ENCODE measurements at places on chromosomes 2 and 18.

- no peak for DNase-seq
These were observed 90.3 kb downstream of the RTP5 start for GRCh38 chr2:241959751-241960269.

DNA sequence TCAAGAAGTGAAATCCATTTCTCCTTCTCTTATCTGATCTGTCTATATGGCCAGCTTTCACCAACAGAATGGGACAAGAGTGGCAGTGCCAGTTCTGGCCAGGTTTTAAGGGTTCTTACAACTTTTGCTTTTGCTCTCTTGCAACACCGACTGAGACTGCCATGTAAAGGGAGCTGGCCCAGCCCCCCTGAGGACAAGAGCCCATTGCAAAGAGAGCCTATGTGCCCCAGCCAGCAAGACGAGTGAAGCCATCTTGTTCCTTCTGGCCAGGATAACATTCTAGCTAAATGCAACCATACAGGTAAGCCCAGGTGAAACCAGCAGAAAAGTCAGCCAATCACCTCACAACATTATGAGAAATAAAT lies 101.0 kb upstream of the RND3 start:
- no peak for DNase-seq

- no peak for DNase-seq
These were observed 18.3 kb upstream of the KIF3C start for GRCh38 chr2:26000561-26001082.

- DNase-seq: no peak
These were observed 91.5 kb upstream of the TMEFF2 start for GRCh38 chr2:192286093-192286701.

Data from A549 (cell line).